ENCODE measurements at places on chromosomes 12 and 14. TPM values are rescaled to one million over a fixed set of nuclear protein-coding genes. Genes with fewer than 3 reads are reported as not detected.

Gene KRT73
- not detected for polyA plus RNA-seq

Gene GLIPR1L2
- polyA plus RNA-seq, result 1.6 TPM

Gene CIROP
- not detected for polyA plus RNA-seq

Gene SERPINA6
- polyA plus RNA-seq, result not detected

Gene IL23A
- polyA plus RNA-seq, result 12.4 TPM

Gene VRK1
- 35.9 TPM for polyA plus RNA-seq

Gene KRT85
- polyA plus RNA-seq, result not detected

Gene EDDM3A
- not detected for polyA plus RNA-seq

Gene TAS2R19
- polyA plus RNA-seq, result not detected

Measured in IgD-negative memory B cell (primary cell).